ENCODE measurements at places on chromosomes 6 and 20.
A peak's percentile ranks its signal among the peaks of the same experiment; 100 is the strongest.

- no peak for DNase-seq
Measured at GRCh38 chr20:55579802-55580201, 425.5 kb downstream of the CBLN4 start.

DNA sequence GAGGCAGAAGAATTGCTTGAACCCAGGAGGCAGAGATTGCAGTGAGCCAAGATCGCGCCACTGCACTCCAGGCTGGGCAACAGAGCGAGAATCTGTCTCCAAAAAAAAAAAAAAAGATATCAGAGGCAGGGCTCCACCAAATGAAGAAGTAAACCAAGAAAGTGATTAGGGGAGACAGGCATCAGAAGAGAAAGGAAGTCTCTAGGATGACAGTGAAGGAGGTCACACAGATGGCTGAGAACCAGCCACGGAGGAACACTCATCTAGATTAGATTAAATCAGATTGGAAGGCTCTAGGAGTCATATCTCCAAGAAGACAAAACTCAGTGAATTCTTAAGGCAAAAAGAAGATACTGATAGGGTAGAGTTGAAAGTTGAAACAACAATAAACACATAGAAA lies 102.2 kb upstream of the CCDC28A start:
- no peak for DNase-seq

GRCh38 chr20:1423206-1423605 lies 30.4 kb upstream of the FKBP1A start:
- no peak for DNase-seq

DNA sequence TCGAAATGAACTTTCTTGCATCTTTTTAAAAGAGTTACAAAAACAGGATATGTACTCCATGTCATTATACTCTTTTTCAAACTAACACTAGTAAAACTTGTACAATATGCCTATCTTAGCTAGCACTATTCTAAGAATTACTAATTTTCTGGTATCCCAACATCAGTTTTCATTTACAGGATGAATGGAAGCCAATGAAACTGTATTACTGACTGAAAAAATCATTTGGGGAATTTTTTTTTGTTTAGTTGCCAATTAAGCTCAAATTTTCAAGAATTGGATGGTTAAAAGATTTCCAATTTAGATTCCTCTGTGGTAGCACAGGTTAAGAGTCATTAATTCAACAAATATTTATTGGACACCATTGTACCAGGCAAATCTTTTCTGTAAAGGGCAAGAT lies 30.7 kb downstream of the TASP1 start:
- DNase-seq = no peak

GRCh38 chr6:134074151-134075055 lies 22.0 kb upstream of the SLC2A12 start:
- DNase-seq = peak; percentile 56
